ENCODE measurements at places on chromosomes 7 and 10.

- DNase-seq, result no peak
Observed at GRCh38 chr10:7922707-7923106, 104.4 kb downstream of the TAF3 start.

DNA sequence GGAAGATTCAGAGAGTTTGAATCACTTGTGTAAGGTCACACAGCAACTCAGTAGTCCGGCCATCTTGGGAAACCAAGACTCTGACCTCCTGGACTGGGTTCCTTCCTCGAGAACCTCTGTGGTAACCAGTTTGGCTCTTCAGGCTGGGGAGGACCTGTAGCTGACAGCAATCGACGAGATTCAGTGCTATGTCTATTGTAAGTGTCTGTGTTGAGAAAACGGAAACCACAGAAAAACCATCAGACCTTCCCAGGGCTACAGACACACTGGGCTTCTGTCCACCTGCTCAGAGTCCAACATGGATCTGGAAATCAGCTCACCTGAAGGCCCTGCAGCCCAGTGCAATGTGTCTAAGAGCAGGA, 403.7 kb downstream of the RPS24 start:
- DNase-seq, result no peak

DNA sequence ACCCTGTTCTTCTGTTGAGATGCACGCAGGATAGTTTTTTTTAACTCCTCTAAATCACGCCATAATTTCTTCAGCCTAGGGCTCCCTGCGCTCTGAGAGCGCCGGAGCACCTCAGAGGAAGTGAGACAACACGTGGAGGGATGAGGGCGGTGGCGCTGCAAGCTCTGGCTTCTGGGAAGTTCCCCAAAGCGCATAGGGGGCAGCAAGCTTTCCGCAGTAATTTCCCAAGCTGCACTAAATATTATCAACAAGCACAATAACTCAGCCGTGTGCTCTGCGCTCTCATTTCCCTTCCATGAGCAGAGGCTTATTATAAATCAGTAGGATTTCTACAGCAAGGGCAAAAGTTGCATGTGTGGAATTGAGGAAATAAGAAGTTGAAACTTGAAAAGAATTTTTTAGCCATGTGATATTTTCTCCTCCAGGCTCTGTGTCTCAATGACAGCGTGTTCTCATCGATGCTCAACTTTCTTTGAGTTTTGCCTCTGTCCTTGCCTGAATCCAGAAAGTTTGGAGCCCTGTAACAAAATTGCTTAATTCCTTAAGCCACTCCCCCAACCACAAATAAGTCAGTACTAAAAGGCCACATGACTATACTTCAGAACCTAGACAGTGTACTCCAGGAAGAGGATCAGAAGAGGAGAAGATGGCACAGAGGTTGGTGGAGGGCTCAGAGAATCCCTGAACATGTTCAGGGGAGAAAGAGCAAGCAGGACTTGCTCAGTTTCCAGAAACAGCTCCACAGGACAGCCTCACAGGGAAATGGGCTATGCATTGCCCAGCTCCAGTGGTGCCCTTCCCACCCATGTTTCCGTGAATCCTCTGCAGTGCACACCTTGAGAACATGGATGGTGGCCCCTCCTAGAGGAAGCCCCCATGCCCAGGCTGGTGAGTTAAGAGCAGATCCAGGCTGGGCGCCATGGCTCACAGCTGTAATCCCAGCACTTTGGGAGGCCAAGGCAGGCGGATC, 221.5 kb upstream of the GHITM start:
- DNase-seq, result no peak

- no peak for DNase-seq
Observed at GRCh38 chr10:100736809-100737354, 8.5 kb upstream of the PAX2 start.

DNA sequence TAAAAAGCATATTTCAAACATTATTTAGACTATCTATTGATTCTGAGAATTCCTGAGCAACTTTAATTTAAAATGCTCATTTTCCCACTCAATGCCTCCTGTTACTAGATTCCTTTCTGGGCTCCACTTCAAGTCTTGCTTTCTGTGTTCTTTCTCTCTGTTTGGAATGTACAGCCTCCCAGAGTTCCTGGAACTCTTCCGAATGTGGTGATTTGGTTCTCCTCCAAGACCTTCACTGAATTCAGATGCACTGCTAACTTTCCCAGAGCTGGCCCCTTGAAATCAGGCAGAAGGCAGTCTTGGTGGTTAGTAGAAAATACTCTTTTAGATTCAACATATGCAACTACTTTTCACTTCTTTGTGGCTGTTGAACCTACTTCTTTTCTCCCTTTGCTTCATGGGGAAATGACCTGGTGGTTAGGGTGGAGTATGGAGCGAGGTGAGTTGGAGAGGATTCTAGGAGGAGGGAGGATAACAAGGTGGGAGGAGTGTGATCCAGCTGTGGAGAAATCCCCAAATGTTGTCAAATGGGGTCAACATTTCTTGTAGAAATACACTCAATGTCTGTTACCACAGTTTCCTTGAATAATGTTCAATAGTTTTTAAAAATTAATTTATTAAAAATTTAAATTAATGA, 27.9 kb upstream of the CCDC7 start:
- no peak for DNase-seq

DNA sequence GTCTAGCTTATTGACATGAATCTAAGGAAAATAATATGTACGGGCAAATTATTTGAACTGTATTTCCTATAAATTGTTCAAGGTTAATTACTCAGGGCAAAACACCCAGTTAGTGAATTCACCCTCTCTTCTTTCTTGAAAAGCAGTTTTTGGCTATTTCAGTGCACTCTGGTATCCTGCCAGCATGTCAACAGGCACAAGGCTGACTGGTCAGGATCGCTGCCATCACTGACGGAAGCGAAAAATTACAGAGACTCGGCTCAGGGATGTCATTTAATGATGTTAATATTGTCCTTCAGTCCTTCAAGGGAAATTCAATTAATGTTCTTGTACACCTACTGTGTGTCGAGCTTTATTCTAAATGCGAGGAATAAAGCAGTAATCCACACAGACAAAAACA, 28.3 kb upstream of the OLAH start:
- DNase-seq, result no peak

DNA sequence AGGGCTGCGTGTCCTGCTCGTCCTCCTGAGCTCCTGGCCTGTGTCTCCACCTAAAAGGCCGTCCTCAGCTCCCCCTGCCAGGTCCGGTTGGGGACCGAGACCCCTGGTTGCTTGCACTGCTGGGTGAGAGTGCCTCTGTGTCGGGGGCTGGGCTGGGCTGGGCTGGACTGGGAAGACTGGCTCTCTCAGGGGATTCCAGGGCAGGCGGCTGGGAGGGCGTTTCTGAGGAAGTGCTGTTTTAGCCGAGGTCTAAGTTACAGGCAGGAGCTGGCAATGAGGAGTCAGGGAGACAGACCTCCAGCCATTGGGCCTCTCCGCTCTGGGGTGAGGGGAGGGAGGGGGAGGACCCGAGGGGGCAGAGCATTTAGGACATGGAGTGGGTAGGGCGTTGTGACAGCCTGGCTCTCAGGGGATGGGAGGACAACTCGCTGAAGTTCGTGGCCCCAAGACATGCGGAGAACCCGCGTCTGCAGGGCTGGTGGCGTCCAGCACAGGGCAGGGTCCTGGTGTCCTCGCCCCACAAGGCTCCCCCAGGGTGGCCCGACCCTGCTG, 20.9 kb downstream of the FOXK1 start:
- no peak for DNase-seq

GRCh38 chr7:116258734-116259133, 48.4 kb downstream of the TES start:
- no peak for DNase-seq

- DNase-seq, result no peak
Observed at GRCh38 chr7:67267914-67268313, 271.3 kb downstream of the TYW1 start.

- DNase-seq, result no peak
Observed at GRCh38 chr7:134189559-134189958, 62.4 kb downstream of the LRGUK start.

DNA sequence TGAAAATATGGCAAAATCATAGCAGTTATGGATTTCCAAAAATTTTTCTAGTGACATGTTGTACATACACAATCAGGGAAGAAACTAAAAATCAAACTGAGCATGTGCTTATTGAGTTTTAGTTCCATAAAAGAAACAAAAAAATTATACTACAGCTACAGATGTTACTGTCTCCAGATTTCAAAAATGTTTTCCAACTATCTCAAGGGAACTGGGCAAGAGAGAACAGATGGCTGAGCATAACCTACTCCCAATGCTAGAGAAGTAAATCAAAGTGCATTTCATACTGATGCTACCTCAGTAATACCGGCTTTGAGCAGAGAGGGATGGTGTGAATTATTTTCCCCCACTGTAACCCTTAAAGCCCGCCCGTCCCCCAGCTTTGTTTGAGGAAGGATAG, 40.7 kb upstream of the KMT2C start:
- DNase-seq, result no peak

- no peak for DNase-seq
Observed at GRCh38 chr10:102398172-102399020, 2.9 kb downstream of the NFKB2 start.

GRCh38 chr10:34373211-34373610, 441.9 kb downstream of the PARD3 start:
- no peak for DNase-seq

DNA sequence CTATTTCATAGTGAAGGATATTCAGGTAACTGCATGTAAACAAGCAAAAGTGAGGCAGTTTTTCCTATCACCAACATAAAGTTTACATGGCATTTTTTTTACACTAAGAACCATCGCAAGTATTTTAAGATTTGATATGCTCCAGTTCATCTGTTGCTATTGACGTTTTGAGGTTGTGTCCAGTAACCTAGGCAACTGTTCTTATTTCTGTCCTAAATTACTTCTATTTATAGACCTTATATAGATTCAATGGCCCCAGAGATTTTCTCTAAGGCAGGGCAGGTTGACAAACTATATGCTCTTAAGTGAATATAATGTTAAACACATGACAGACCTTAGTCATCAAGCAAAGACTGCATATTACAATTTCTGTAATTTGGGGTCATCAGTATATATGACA, 830.2 kb upstream of the LRRTM3 start:
- no peak for DNase-seq

DNA sequence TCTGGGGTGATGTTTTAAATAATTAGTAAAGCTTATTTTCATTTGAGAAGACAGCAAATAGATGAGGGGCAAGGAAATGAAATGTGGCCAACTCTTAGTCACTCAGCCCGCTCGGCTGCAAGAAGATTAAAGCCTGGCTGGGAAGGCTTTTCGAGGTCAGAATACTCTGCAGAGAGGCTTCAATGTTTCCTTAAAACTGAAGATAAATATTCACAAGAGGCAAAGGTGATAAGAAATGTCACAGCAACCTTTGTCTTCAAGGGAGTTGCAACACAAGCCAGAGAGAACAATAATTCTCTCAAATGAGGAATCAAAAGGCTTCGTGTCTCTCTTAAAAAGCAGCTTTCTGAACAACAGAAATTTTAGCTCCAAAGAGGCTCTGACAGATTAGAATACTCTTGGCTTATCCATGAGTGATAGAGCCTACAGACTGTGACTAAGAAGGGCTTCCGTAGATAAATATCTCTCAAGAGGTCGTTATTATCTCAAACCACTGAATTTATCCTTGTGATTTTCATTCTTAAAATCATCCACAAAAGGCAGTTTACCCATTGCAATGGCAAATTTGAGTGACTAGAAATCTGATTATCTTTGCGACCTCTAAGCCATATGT, 92.5 kb downstream of the KLF6 start:
- DNase-seq, result no peak

GRCh38 chr7:138917771-138918170, 63.4 kb downstream of the KIAA1549 start:
- DNase-seq, result no peak

- DNase-seq, result peak; percentile 68
Observed at GRCh38 chr10:110433740-110434139, 64.0 kb upstream of the DUSP5 start.

DNA sequence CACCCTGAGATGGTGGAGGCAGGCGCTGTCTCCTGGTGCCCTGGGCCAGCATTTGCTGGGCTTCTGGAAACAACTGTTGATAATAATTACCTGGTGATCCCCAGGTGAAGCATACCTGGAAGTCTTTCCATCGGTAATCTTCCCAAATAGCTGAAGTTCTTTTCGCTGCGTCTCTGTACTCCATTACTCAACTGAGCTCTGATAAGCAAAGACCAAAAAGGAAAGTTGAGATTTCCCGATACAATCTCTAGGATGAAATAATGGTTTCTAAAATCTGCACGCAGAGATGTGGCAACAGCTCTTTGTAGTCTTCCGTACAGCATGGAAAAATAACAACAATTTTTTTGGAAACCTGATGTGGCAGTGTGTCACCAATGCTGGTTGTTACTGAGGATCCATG, 226.5 kb downstream of the GATA3 start:
- no peak for DNase-seq

DNA sequence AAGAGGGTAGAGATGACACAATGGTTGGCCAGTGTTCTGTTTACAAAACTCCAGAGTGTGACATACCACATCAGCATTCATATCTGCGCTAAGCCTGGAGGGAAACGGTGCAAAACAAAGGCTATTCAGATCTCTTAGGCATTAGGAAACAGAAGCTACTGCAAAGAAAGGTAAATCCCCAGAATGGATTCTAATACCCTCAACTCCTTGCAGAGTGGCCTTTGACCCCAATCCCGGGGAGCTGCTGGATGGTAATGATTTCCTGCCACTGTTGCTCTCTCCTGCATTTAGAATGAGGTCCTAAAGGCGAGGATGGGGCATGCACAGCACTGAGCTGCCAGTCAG, 65.2 kb downstream of the AOAH start:
- DNase-seq, result no peak

DNA sequence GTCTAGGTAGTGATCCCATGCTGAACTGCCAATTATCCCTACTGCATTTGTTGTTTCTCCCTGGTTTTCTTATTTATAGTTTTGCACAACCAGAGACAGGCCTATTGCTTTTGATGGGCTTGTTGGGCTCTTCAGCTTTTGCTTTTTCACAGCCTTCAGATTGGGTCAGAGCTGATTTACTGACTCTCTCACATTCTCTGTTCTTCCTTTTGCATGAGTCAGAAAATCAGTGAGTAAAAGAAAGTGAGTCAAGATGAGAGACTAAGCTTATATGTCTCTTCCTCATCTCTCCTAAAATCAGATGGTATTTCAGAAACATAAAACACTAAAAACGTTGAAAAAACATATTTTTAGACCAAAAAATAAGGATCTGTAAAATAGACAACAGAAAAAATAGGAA, 1135.4 kb downstream of the XPNPEP1 start:
- no peak for DNase-seq

- DNase-seq, result no peak
Observed at GRCh38 chr7:43083106-43083505, 29.3 kb upstream of the HECW1 start.

GRCh38 chr10:112507046-112507445, 60.0 kb downstream of the VTI1A start:
- no peak for DNase-seq
